Pancreas (tissue), 10 donors: ENCODE measurements at places on chromosomes 7 and 10. TPM values are rescaled to one million over a fixed set of nuclear protein-coding genes. Genes with fewer than 3 reads are reported as not detected.

The CC2D2B gene
- 0.55 TPM for total RNA-seq

The ENTPD7 gene
- 12.9 TPM for total RNA-seq

The SEC23IP gene
- 19.1 TPM for total RNA-seq

The FLNC gene
- total RNA-seq = 0.57 TPM

The HKDC1 gene
- total RNA-seq = 9.3 TPM

GRCh38 chr7:7428806-7429205 is 106.9 kb downstream of the COL28A1 start:
- no peak for DNase-seq

GRCh38 chr7:92020636-92021035 is 80.0 kb downstream of the AKAP9 start:
- no peak for DNase-seq

- no peak for DNase-seq
These were observed 51.9 kb downstream of the ALOX5 start for GRCh38 chr10:45425621-45426563.

DNA sequence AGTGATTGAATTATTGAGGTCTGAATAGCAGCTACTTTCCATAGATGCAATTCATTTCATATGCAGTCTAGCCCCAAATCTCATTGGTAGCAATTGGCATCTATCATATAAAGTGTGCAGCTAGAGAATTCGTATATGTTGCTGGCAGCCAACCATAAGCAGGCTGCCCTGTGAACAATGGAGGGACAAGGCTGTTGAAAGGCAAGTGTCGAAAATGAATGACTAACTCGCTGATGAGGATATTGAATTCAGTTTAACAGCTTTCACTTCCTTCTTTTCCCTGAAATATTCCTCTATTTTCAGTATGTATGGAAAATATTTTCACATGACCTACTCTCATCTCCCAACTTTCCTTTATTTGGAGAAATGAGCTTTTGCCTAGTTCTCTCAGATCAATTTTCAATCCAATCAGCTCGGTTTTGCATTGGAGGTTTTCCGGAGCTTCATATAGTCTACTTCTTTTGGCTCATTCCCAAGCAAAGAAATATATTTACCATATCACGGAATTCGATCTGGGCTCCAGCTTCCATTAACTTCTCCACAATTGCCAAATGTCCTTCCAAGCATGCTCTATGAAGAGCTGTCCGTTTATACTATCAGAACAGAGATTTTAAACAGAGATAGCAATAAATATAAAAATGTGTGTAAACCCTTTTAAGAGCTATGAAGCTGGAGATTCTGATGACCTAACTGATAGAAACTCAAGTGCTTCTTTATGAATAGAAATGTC is 3.5 kb downstream of the ANKRD1 start:
- no peak for DNase-seq

DNA sequence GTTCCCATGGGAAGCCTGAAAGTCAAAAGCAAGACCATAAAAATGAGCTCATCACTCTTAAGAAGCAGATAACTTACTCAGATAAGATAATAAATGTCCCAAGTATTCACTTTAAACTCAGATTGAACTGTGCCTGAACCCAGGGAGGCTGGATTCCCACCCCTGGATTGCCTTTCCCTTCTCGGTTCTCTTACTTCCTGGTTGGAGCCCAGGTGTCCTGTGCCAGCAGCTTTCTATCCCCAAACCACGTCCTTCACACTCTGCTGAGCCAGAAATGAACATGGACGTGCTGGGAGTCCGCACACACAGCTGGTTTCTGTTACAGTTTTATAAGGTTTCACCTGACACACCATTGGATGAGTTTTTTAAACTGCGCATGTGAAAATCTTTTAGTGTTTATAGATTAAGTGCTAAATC is 636.2 kb upstream of the IGFBP3 start:
- DNase-seq = peak; percentile 13

DNA sequence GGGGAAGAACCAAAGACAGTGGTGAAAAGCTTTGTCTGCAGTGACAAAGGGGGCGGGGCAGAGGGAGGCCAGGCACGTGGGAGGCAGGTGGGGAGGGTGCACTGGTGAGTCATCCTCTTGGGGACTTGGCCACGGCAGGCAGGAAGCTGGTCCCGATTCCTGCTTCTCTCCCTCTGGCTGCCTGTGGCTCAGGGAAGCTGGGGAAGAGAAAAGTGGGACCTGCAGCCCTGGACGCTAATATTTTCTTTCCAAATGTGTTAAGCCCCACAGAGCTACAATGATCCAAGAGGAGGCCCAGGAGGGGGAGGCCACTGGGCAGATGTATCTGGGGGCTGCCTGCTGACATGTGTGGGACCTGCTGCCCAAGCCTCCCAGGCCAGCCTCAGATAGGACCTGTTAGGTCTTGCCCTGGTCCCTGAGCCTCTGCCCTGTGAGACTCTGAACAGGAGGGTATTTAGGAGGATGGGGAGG is 231.8 kb downstream of the KCNMA1 start:
- peak; percentile 84 for DNase-seq

- DNase-seq = no peak
These were observed 39.8 kb upstream of the LANCL2 start for GRCh38 chr7:55325371-55325792.

DNA sequence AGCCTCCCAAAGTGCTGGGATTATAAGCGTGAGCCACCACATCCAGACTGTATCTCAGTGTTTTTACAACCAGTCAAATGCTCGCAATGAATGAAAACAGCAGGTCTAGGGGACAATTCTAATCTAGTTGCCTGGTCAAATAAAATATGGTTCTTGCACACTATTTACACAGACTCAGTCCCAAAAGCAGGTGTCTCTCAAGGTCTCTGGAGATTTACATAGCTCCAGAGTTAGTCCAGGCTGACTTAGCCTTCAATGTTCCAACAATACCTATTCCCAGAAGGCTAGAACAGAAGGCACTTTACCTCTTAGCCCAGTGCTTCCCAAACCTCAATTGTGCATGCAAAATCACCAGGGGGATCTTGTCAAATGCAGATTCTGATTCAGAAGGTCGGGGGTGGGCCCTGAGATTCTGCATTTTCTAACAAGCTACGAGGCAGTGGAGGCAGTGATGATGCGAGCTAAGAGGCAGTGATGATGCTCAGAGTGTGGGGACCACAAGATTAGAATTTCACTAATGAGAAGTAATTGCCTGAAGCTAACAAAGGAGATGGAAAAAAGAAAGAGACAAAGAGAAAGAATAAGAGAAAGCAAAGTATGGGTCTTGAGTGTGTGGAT is 6.4 kb downstream of the KIAA1549 start:
- no peak for DNase-seq

DNA sequence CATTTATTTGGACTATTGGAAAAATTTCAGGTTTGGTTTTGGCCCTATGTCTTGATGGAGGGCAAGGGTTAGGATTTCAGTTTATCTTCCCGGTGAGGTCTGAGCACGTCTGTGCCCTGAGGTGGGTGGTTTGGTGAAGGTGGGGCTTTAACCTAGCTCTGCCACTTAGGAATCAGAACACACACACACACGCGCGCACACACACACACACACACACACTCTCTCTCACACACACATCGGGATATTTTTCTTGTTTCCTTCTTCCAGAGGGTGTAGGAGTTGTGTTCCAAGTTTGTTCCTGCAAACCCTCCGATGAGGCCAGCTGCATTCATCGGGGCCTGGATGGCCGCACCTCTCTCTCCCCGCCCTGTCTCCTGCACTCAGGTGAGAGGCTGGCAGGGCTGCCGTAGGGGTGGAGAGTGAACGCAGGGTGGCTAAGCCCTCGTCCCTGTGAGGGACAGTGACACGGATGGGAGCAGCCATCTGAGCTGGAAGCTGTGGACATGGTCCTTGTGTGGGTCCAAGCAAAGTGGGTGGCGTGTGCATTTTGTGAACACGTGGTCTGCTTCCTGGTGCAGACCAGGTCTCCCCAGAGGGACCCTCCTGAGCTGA is 34.2 kb downstream of the CHST12 start:
- no peak for DNase-seq

GRCh38 chr10:103851261-103851660 is 4.1 kb downstream of the SH3PXD2A start:
- DNase-seq = no peak

GRCh38 chr10:71684356-71685173 is 35.0 kb downstream of the C10orf105 start:
- no peak for DNase-seq

- no peak for DNase-seq
These were observed 131.4 kb upstream of the MDFIC start for GRCh38 chr7:114790521-114790920.

GRCh38 chr7:80619741-80620140 is 18.7 kb upstream of the CD36 start:
- DNase-seq = no peak

DNA sequence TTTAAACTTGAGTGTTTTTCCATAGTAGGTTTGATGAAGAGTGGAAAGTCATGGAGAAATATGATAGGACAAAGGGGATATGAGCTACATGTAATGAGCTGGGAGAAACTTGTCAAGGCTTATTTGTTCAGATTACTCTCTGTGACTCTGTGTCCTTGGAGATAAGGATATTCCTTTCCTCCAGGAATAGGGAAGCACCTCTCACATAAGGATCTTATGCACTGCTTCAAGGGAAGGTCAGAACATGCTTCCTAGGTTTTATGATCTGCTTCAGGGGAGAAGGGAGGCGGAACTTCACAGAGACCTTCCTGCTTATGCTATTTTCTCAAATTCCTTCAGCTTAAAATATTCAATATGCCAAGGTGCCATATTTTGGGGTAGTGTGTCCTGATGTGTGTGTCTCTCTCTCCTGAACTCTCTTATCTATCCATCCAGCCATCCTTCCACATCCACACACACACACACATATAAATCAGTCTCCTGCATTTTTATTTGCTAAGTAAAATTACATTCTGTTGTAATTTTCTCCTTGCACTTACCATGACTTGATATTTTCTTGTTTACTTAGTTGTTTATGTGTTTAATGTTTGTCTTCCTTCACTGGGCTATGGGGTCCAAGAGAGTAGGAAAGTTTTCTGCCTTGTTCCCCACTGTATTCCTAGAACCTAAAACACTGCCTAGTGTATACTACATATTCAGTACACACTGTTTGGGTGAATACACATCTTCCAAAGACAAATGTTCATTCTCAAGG is 26.4 kb downstream of the ARL4A start:
- no peak for DNase-seq

- no peak for DNase-seq
These were observed 782.7 kb upstream of the CELF2 start for GRCh38 chr10:10235003-10235402.
